ENCODE measurements at places on chromosomes 5 and 9. TPM values are rescaled to one million over a fixed set of nuclear protein-coding genes. Genes with fewer than 3 reads are reported as not detected.

The TRIO gene
- 222 TPM for total RNA-seq

The DOCK2 gene
- total RNA-seq: 0.65 TPM

The PCDHGA9 gene
- total RNA-seq: 11.1 TPM

The LEAP2 gene
- 0.32 TPM for total RNA-seq

The PCDHA7 gene
- 0.13 TPM for total RNA-seq

The FBP2 gene
- total RNA-seq: not detected

The TAL2 gene
- 0.32 TPM for total RNA-seq

The NACC2 gene
- total RNA-seq: 24.8 TPM

The ABITRAM gene
- total RNA-seq: 13.0 TPM

The PCDHGC4 gene
- total RNA-seq: 5.6 TPM

The NSUN2 gene
- total RNA-seq: 32.9 TPM

The HABP4 gene
- 15.2 TPM for total RNA-seq

The ZDHHC21 gene
- 15.9 TPM for total RNA-seq

The PCDHB4 gene
- 1.8 TPM for total RNA-seq

The TMOD1 gene
- total RNA-seq: 0.65 TPM

The SLF1 gene
- 8.2 TPM for total RNA-seq

The CCIN gene
- total RNA-seq: 0.32 TPM

The SPATA31E1 gene
- total RNA-seq: not detected

The SLC6A18 gene
- not detected for total RNA-seq

The ARSI gene
- total RNA-seq: 8.0 TPM

The PDE6A gene
- total RNA-seq: not detected

The GPX3 gene
- 97.7 TPM for total RNA-seq

The RIC1 gene
- 42.1 TPM for total RNA-seq

The KIF20A gene
- 47.7 TPM for total RNA-seq

The IL13 gene
- not detected for total RNA-seq

The MCIDAS gene
- total RNA-seq: 0.39 TPM

The UHRF2 gene
- total RNA-seq: 106 TPM

The GDA gene
- total RNA-seq: not detected

The SOX30 gene
- total RNA-seq: under 0.01 TPM

The GPR150 gene
- not detected for total RNA-seq

The ZNF366 gene
- total RNA-seq: not detected

The ZFP37 gene
- total RNA-seq: 6.8 TPM

The SERF1A gene
- total RNA-seq: 9.8 TPM

The PCDHA12 gene
- not detected for total RNA-seq

The ENHO gene
- 0.39 TPM for total RNA-seq

The GLRA1 gene
- not detected for total RNA-seq

The BOD1 gene
- total RNA-seq: 62.5 TPM

The SGCD gene
- 71.9 TPM for total RNA-seq

The OMD gene
- total RNA-seq: 66.4 TPM

The GABRA1 gene
- not detected for total RNA-seq

The CXXC5 gene
- 89.4 TPM for total RNA-seq

The CAPSL gene
- total RNA-seq: 1.2 TPM

The PTGDS gene
- 0.65 TPM for total RNA-seq

The RGS7BP gene
- total RNA-seq: under 0.01 TPM

The CDC25C gene
- total RNA-seq: 3.4 TPM

The ADRB2 gene
- total RNA-seq: 3.7 TPM

The ANKRD18B gene
- not detected for total RNA-seq

The PCDHA9 gene
- total RNA-seq: 0.26 TPM

The GRIN1 gene
- total RNA-seq: not detected

The SVEP1 gene
- 89.5 TPM for total RNA-seq

The CFAP77 gene
- 0.13 TPM for total RNA-seq
